ENCODE measurements at places on chromosomes 1 and 21. TPM values are rescaled to one million over a fixed set of nuclear protein-coding genes. Genes with fewer than 3 reads are reported as not detected.

DNA sequence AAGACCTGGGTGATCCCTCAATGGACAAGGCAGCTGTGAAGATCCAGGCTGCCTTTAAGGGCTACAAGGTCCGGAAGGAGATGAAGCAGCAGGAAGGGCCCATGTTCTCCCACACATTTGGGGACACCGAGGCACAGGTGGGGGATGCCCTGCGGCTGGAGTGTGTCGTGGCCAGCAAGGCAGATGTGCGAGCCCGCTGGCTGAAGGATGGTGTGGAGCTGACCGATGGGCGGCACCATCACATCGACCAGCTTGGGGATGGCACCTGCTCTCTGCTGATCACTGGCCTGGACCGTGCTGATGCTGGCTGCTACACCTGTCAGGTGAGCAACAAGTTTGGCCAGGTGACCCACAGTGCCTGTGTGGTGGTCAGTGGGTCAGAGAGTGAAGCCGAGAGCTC, 85.2 kb downstream of the TRIM11 start:
- no peak for DNase-seq
- H3K36me3 ChIP-seq, result peaks cover 29% of the 10 kb centered on the region
- peaks cover 2% of the 10 kb centered on the region for H3K4me1 ChIP-seq
- H3K27me3 ChIP-seq, result no peaks in the 10 kb centered on the region
- no peak overlapping the region for H3K27ac ChIP-seq
- no peak overlapping the region for H3K4me3 ChIP-seq

DNA sequence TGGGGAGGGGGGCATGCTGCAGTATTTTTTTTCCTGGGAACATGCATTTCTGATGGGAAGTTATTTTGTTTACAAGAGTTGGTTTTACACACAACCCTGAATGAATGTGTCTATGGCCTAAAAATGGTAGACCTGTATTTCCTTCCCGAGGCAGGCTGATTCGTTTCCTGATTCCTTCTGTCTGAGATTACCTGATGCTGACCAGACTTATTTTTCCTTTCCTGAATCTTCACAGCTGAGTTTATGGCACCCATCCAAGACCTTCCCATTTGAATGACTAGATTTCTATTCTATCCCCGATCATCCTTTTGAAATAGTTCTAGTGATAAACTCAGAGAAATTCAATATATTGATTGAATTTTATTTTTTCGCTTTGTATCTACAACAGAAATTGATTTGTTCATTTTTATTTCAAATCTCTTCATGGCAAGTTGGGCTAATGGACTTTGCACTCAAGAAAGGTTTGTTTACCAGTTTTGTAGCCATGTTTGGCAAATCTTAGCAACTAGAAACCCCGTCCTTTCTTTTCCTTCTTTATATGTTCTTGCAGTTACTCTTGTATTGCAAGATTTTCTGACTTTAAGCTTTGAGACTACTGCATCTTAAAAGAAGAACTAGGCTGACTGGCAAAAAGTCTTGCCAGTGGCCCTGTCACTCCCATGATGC, 15.9 kb upstream of the PLEKHM2 start:
- H3K27me3 ChIP-seq, result no peaks in the 10 kb centered on the region
- DNase-seq, result no peak
- H3K27ac ChIP-seq, result no peak overlapping the region
- peaks cover 4% of the 10 kb centered on the region for H3K36me3 ChIP-seq
- peaks cover 22% of the 10 kb centered on the region for H3K4me1 ChIP-seq
- no peak overlapping the region for H3K4me3 ChIP-seq

Gene PDIK1L
- total RNA-seq, result 15.2 TPM

Gene TSPEAR
- total RNA-seq, result not detected

GRCh38 chr1:190022709-190023108, 455.0 kb downstream of the BRINP3 start:
- no peak overlapping the region for H3K27ac ChIP-seq
- no peak overlapping the region for H3K4me3 ChIP-seq
- H3K4me1 ChIP-seq, result no peaks in the 10 kb centered on the region
- DNase-seq, result no peak
- no peaks in the 10 kb centered on the region for H3K36me3 ChIP-seq
- no peaks in the 10 kb centered on the region for H3K27me3 ChIP-seq

Gene F13B
- total RNA-seq, result not detected
